ENCODE measurements at places on chromosomes 4 and X.

DNA sequence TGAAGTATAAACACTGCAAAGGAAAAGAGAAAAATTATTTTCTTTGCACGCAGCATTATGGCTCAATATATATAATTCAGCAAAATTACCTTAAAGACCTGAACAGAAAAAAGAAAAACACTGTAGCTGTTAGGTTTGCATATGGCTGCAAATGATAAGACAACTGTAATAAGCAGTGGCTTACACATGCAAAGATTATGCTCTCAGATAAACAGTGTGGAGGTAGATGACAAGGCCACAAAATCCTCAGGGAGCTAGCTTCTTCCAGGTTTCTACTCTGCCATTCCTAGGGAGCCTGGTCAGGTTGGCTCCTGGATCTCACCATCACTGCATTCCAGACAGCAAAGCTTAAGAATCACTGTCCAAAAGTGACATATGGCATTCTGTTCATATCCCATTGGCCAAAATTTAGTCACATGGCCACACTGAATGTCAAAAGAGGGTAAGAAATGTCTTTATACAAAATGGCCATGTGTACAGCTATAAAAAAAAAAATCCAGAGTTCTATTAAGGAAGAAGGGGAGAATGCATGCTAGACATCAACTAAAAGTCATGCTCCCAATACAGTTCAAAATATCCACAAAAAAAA, 195.2 kb upstream of the SLC7A11 start:
- no peak for DNase-seq

- DNase-seq = no peak
Measured at GRCh38 chr4:88737307-88737941, 39.8 kb upstream of the NAP1L5 start.

- no peak for DNase-seq
Measured at GRCh38 chrX:41956027-41956426, 32.7 kb upstream of the CASK start.

DNA sequence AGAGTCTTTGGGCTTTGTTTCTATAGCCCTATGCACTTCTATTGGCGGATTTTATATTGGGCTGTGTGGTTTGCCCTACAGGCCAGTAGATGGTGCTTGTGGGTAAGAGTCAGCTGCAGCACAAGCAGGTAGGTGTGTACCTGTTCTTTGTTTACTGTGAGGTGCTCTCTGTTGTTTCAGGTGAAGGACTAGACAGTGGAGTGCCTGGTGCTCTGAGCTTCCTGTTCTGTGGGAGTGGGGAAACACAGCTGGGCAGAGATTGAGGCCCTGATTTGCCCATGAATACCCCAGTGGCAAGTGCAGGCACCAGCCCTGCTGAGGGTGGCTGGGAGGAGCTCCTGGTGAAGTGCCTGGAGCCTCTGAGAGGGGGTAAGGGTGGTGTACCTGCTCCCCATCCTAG, 26.3 kb upstream of the UCP1 start:
- DNase-seq = no peak

GRCh38 chrX:13759152-13759718, 24.7 kb downstream of the OFD1 start:
- no peak for DNase-seq

DNA sequence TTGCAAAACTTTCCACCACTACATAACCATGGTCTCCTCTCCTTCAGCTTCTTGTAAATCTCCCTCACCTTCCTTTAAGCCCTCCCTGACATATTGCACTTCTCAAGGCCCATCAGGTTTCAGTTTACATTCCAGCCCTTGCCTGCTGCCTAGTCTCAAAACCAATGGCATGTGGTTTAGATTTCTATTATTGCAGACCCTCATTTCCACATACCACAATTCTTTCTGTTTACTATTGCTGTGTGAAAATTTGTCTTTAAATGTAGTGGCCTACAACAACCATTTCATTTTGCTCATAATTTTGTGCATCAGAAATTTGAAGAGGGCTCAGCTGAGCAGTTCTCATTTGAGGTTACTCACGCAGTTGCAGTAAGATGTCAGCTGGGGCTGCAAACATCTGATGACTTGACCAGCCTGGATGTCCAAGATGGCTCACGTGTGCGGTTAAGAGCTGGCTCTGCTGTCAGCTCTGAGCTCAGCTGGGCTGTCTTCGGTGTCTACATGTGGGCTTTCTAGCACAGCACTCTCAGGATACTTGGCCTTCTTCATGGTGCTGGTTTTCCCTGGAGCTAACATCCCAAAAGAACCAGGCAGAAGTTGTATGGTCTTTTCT, 29.9 kb upstream of the SOD3 start:
- no peak for DNase-seq

GRCh38 chr4:170114636-170115035, 24.9 kb upstream of the AADAT start:
- no peak for DNase-seq

DNA sequence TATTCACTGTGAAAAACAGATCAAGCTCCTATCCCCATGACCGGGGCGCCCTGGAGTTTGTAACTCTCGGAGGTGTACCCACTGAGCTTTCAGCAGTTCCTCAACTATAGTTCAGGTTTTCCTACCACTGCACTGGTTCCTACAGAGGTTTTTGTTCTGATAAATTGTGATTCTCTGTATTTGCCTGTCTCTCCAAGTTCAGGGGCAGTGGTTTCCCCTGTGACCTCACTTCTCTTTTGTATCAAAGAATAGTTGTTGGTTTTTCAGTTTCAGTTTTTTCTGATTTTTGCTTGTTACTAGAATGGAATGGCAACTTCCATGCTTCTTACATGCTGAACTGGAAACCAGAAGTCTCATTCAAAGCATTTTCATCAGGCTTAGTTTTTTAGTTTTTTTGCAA, 56.8 kb upstream of the PLS3 start:
- no peak for DNase-seq

DNA sequence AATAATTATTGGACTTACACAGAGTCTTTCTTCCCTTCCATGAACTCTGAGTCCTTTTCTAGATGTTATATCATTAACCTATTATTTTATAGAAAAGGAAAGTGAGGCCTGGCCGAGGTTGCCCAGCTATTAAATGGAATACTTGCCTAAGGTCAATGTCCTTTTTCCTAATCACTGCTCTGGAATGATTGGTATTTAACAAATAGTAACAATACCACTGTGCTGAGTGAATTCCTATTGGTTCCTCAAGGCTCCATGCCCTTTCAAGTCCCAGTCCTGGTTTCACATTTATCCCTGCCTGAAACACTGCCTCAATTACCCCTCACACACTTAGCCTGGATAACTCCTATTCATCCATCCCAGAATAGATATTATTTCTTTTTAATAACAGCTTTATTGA, 6.2 kb downstream of the TCEAL9 start:
- no peak for DNase-seq

DNA sequence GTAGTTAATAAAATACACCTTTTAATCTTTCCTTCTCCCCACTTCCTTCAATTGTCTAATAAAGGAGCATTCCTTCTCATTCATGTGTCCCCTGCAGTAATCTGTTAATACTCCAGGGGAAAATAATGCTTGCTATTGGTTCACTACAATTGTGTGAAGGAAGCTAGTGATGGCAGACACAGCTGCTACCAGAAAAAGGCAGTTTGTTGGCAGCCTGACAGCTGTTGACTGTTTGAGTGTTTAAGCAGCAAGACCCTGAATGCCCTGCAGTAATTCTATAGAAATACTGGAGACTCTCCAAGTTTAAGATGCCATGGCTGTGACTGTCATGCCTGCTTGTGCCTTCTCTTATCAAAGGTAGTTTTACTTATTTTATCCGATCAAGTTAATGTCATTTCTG, 359.5 kb downstream of the C4orf33 start:
- no peak for DNase-seq

DNA sequence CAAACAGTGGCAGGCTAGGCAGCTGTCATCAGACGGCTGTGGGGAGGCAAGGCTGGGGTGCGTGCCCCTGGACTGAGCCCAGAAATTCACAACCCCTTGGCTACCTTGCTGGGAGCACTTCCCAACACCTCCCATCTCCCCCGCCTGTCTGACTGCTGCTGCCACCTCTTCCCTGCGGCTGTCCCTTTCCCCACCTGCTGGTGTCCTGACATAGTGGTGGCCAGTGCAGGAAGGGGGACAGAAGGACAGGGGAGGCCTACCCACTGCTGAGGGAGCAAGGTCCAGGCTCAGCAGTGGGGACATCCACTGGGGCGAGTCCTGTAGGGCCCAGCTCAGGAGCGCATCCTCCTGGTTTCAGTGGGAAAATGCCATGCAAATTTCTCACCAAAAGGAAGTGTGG, 3.4 kb downstream of the ABCD1 start:
- no peak for DNase-seq

DNA sequence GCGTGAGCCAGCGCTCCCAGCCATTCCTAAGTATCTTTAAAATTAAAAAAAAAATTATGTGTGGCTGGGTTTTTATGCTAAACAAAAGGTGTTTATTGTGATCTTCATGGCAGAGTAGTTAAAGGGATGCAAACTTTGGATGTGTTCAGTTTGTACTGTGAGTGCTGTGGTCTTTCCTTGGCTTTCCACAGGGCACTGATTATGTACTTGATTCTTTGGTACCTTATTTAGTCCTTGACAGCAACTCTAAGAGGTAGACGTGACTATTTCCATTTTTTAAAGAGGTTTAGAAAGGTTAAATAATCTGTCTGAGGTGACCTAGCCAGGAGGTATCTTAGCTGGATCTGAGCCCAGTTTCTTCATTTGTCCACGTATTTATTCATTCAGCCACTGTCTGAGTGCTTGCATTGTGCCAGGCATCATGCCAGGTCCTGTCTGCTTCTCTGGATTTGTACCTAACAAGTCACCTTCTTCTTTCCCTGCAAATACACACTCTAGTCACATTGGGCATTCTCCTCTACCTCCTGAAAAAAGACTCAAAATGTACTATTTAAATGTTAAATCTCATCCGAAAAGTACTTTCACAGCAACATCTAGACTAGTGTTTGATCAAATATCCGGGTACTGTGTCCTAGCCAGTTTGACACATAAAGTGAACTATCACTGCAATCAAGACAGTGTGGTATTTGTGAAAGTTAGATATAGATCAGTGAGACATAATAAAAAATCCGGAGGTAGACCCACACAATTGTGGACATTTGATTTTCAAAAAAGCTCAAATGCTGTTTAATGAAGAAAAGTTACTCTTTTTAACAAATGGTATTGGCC, 31.5 kb downstream of the WWC2 start:
- no peak for DNase-seq

- DNase-seq = no peak
Measured at GRCh38 chrX:153387345-153387744, 13.8 kb downstream of the PNMA6E start.

DNA sequence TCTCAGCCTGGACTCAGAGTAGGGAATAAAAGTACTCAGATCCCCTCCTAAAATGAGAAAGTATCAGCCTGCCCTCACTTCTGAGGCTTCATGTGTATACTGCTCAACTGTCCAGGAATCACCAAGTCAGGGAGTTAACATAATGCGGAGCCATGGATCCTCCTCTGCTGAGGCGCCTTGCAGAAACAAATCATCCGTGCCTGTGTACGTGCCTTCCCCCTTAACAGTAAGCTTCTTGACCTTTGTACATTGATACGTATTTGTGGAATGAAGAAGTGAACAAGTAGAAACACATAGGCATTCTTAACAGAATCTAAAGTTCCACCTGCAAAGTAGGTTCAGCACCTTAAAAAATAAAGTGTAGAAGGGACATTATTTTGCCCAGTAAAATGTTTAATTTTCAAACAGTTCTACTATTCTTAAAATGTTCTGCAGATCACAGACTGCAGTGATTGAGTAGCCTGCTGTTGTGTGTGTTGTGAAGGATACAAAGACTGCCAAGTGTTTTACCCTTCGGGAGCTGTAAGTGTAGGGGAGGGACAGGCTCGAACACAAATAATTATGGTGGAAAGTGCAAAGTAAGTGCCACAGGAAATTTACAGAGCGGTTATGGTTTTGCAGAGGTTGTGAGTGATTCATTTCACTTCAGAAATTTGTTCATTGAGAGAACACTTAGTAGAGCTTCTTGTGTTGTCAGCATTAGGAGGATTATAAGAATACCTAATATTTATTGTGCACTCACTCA, 61.9 kb downstream of the ARHGAP10 start:
- no peak for DNase-seq

GRCh38 chr4:138510053-138510452, 267.9 kb upstream of the SLC7A11 start:
- no peak for DNase-seq

- no peak for DNase-seq
Measured at GRCh38 chrX:122026665-122027064, 979.3 kb downstream of the GLUD2 start.

DNA sequence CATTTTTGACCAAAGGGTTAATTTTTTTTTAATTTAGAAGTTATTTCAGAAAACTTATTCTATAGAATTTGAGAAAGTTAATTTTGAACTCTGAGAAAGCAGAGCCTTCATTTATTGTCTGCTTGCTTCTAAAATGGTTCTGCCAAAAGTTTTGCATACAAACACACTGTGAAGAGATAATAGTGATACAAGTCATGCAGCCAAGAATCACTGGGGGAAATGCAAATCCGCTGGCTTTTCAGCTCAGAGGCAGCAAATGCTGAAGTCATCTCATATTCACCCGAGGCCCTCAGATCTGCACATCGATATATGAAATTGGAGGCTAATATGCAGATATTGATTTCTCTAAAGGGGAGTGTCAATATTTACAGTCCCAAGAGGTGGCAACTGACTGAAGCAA, 186.2 kb downstream of the KIT start:
- DNase-seq = no peak

- no peak for DNase-seq
Measured at GRCh38 chr4:105934386-105934785, 39.1 kb downstream of the NPNT start.

DNA sequence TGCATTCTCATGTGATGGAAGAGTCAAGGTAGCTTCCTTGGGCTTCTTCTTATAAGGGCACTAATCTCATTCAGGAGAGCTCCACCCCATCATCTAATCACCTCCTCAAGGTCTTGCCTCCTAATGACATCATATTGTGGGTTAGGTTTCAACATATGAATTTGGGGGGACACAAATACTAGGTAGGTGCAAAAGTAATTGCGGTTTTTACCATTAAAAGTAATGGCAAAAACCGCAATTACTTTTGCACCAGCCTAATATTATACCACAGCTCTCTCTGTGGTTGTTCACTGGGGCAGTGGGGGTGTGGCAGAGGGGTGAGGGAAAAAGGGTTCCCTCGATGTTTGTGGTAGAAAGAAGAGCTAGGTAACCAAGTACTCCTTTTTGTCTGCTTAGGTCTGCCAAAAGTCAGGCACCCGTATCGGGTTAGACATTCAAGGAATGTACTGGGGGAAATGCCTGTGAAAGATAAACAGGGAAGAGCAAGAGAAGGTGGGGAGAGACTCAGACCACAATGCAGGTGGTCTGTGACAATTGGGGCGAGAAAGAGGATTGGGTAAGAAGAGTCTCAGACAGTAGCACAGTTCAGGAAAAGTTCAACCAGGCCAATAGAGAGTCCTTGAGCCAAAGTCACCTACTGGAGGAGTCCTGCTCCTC, 78.9 kb upstream of the MTM1 start:
- no peak for DNase-seq

- DNase-seq = no peak
Measured at GRCh38 chrX:117743469-117744251, 372.9 kb downstream of the KLHL13 start.

DNA sequence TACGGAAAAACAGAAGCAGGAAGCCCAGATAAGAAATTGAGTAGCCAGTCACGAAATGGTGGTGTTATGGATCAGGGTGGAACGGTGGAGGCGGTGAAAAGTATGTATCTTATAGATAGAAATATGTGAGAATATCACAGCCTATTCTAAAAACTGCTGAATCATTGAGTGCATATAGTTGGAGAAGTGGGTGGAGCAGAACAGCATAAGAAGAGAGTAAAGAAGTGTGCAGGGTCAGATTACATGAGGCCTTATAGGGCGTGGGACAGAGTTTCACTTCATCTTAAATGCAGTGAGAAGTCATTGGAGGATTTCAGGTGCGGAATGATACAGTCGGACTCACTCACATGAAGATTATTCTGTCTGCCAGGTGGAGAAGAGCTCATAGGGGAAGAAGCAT, 293.1 kb downstream of the TRIML1 start:
- no peak for DNase-seq

Measured in activated CD4-positive, CD25-positive, alpha-beta regulatory T cell treated with anti-CD3 and anti-CD28 coated beads, Interleukin-2, amount 50 U/mL, for 72 hours (primary cell).